ENCODE measurements at places on chromosomes 6 and 20. TPM values are rescaled to one million over a fixed set of nuclear protein-coding genes. Genes with fewer than 3 reads are reported as not detected.

Gene MSH5
- total RNA-seq: 3.7 TPM

Gene RNF182
- not detected for total RNA-seq

Gene TRIM40
- not detected for total RNA-seq

Gene SGK2
- total RNA-seq: not detected

DNA sequence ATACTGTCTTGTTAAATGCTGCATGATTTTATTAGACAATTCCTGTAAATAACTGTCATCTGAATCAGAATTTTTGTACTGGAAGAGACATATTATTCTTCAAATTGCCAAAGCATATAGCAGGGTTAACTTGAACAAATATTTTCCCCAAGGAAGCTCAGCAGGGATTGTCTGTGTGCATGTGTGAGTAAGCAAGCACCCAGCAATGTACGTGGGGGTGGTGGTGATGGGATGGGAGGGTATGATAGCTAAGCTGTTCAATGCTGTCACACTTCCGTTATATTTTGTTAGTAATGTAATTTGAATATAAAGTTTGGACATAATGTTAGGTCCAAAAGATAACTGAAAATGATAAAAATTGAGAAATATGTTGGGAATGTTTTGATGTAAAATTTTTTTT, 118.1 kb downstream of the MYB start:
- no peak for DNase-seq

GRCh38 chr6:34143884-34144580, 1.9 kb downstream of the GRM4 start:
- no peak for DNase-seq

DNA sequence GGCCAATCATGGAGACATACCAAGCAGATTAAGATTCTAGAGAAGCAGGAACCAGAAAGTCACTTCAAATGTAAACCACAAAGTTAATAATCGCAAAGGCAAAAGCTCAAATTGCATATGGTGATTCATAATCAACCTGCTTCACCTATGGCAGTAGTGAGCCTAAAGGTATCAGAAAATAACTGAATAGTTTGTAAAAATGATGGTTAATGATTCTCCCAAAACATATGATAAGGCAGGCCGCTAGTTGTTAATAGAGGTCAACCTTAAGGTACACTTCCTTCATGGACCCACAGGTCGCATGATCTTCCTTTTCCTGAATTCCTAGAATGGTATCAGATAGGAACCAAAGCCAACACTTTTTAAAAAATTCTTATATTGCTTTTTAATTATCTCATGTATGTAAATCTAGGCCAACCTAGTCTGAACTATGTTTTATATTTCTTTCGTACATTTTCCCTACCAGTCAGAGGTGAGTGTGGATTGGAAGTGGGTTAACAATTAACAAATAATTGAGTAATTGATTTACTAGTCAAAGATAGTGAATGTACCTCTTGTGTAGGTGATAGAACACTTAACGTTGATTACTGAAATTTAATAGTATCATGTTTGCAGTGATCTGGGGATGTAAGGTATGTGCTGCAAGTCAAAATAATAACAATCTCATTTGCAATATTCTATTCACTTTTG, 16.4 kb downstream of the TAAR2 start:
- no peak for DNase-seq

DNA sequence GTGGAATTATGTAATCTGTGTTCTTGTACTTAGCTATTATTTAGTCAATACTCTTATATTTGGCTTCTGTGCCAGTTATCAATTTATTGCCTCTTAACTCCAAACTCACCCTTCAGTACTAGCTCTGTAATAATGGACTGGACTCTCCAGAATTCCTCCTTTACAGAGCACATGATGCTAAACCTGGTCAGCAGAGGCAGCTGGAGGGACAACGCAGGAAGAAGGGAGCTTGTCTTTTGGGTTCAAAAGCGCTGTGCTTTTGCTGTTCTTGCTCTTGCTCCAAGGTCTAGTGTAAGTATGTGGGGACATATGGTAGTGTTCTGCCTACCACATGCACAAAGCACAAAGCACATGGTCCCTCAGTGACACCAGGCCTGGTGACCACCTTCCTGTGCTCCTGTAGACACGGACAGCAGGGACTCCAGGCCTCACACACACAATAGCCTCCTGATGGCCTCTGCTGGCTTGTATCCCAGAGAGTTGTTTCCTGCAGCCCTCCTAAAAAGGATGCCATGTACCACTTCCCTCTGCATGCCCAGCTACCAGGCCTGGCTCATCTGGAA, 46.1 kb downstream of the CHD6 start:
- no peak for DNase-seq

GRCh38 chr6:13101985-13102384, 226.4 kb downstream of the TBC1D7 start:
- no peak for DNase-seq

DNA sequence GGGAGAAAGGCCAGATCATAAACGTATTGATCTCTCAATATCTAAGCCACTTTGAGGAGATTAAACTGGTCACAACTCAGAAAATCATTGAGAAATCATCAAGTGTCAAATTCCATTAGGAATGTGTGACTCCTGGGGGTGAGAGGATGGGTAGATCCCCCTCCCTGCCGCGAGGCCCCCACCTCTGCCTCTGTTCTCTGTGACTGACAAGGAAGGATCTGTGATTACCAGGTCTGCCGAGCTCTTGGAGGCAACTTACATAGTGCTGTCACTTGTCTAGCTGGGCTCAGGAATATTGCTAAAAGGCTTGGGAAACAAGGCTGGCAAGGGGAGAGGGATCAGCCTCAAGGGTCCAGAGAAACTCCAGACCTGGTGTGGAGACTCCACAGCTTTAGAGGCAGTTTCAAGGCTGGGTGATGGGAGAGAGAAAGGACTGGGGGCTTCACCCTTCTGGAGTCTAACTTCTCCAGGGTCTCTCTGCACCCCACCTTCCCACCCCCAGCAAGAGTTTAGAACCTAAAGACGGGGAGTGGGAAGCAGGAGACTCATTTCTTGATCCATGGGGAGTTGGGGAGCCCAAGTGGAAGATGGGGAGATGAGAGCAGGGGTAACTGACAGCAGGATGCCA, 11.6 kb upstream of the ARMC12 start:
- DNase-seq: no peak

Measured in heart right ventricle (tissue), 16 donors.